ENCODE measurements at places on chromosomes 11 and 22.

DNA sequence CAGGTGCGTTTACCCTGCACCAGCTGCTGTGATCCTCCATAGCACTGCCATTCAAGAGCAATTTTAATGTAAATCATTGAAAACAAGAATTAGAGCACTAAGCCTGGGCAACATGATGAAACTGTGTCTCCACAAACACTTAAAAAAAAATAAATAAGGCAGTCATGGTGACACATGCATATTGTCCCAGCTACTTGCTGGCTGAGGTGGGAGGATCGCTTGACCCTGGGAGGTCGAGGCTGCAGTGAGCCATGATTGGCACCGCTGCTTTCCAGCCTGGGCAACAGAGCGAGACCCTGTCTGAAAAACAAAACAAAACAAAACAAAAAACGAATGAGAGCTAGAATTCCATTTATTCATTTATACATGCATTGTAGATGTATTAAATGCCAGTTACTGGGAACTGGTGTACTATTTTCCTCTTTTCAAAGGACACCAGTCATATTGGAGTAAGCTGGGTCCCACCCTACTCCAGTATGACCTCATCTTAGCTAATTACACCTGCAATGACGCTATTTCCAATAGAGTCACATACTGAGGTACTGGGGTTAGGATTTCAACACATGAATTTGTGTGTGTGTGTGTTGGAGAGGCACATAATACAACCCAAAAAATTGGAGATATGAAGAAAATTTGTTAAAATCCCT lies 101.9 kb downstream of the MICAL2 start:
- no peak for DNase-seq

GRCh38 chr11:766936-767210 lies 10.4 kb downstream of the GATD1 start:
- DNase-seq: no peak

GRCh38 chr22:17754233-17754925 lies 19.9 kb downstream of the BID start:
- no peak for DNase-seq

GRCh38 chr22:45891021-45891421 lies 85.9 kb downstream of the WNT7B start:
- DNase-seq: no peak

GRCh38 chr11:47415949-47416472 lies 7.6 kb downstream of the SLC39A13 start:
- DNase-seq: no peak

GRCh38 chr11:115645631-115646317 lies 141.6 kb upstream of the CADM1 start:
- no peak for DNase-seq

GRCh38 chr22:43796567-43796966 lies 15.5 kb downstream of the EFCAB6 start:
- DNase-seq: no peak

GRCh38 chr11:46800177-46800576 lies 45.9 kb downstream of the CKAP5 start:
- DNase-seq: no peak

GRCh38 chr11:31795706-31796498 lies 15.2 kb downstream of the PAX6 start:
- DNase-seq: no peak

GRCh38 chr11:34080609-34081008 lies 24.8 kb upstream of the NAT10 start:
- DNase-seq: no peak

DNA sequence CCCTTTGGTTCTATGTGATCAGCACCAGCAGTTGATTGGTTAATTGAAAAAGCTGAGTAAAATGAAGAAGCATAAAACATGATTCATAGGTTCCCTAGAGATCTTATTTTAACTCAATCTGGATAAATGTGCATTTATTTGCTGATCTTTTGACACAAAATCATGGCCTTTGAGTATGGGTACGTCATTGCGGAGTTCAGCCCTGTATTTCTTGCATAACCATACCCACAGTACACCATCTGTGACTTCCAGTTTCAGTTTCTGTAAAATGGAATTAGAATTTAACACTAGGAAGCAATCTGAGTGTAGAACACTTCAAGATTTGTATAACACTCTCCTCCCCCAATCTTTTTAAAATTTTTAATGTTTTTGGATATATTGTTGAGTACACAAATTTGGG lies 358.2 kb downstream of the DDX10 start:
- no peak for DNase-seq

GRCh38 chr11:102347462-102348370 lies 702 bp downstream of the BIRC2 start:
- no peak for DNase-seq

- DNase-seq: no peak
Measured at GRCh38 chr11:44957776-44958564, 7.3 kb upstream of the TP53I11 start.

- no peak for DNase-seq
Measured at GRCh38 chr22:32708830-32709229, 92.7 kb upstream of the TIMP3 start.

- no peak for DNase-seq
Measured at GRCh38 chr22:20659258-20659657, 114.7 kb upstream of the SERPIND1 start.

- DNase-seq: no peak
Measured at GRCh38 chr11:31442086-31442485, 67.3 kb downstream of the IMMP1L start.

GRCh38 chr11:102244681-102245409 lies 72.4 kb upstream of the BIRC3 start:
- no peak for DNase-seq

DNA sequence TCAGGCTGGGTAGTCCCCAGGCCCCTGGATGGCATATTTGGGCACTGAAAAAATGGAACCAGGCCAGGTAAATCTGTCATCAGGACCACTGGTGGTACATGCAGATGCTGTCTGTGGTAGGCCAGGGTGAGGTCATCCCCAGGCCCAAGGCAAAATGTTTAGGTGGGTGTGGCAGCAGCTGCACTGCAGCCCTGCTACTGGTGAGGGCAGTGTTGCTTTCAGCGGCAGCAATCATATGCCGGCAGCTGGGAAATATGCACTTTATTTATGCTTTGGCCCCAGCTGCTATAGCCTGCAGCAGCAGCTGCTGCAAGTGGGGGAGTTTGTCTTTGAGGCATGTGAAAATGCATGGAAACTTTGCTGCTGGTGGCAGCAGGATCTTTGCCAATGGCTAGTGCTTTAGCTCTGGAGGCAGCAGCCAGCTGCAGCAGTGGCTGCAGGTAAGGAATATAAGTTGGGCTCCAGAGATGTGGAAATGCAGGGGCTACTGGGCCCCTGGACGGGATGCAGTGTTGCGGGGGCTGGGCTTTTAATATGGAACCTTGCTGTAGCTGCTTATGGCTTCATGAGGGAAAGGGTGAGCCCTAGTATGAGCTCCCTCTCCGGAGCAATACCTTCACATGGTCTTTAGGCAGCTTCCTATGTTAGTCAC lies 365.7 kb upstream of the CADM1 start:
- no peak for DNase-seq

DNA sequence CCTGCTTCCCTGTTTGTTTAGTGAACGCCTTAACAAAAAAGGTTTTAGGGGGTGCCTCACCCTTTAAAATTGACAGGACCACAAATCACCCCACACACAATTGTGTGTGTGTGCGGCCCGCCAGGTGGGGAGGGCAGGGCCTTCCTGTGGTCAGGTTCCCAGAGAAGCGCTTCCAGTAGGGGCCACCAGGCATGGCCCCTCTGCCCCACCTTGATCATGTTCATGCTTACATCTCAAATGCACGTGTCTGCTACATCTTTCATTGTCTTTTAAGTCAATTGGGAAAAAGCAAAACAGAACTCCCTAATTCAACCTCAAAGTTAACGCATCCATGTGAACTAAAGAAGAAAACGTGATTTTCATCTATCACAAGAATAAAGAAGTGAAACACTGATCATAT lies 1335.3 kb downstream of the TBC1D22A start:
- DNase-seq: no peak

DNA sequence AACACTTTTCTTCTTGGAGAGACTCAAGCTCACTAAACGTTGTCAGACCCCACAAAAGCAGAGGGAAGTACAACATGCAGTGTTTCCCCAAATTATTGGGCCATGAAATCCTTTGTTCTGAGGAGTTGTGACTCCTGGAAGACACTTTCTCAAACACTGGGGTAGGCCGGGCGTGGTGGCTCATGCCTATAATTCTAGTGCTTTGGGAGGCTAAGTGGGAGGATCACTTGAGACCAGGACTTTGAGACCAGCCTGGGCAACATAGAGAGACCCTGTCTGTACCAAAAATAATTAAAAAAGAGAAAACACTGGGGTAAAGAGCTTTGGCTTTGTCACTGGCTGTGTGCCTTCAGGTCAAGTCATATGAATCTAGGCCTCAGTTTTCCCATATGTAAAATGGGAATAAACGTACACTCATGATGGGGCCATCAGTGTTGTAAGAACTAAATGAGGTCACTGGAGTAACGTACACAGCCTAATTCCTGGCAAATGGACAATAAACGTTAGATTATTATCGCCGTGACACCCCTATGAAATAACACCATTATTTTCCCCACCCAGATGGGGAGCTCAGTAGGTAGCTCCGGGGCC lies 92.0 kb downstream of the RRM1 start:
- DNase-seq: no peak

DNA sequence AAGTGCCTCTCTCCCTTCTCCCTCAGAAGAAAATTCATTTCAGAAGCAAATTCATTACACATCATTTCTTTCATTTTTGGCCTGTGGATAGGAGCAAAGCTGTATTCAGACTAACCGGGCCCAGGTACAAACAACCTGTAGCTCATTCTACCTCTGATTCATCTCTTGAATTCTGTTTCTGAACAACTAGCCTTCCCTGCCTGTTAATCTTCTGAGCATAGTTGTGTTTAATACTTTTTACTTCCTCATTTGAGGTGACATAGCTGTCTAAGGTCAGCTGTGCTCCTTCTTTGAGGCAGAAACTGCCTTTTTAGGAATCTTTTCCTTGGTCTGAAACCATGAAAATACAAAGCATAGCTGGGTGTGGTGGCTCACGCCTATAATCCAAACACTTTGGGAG lies 12.6 kb upstream of the IL18BP start:
- no peak for DNase-seq

- DNase-seq: no peak
Measured at GRCh38 chr11:37203006-37203405, 605.0 kb upstream of the RAG2 start.

GRCh38 chr11:64297699-64298358 lies 2.3 kb upstream of the CATSPERZ start:
- no peak for DNase-seq

- no peak for DNase-seq
Measured at GRCh38 chr11:61826930-61827570, 1.1 kb upstream of the FADS2 start.

GRCh38 chr11:9380773-9381172 lies 3.7 kb upstream of the IPO7 start:
- no peak for DNase-seq

- DNase-seq: no peak
Measured at GRCh38 chr22:26890870-26891269, 233.5 kb downstream of the MIAT start.

DNA sequence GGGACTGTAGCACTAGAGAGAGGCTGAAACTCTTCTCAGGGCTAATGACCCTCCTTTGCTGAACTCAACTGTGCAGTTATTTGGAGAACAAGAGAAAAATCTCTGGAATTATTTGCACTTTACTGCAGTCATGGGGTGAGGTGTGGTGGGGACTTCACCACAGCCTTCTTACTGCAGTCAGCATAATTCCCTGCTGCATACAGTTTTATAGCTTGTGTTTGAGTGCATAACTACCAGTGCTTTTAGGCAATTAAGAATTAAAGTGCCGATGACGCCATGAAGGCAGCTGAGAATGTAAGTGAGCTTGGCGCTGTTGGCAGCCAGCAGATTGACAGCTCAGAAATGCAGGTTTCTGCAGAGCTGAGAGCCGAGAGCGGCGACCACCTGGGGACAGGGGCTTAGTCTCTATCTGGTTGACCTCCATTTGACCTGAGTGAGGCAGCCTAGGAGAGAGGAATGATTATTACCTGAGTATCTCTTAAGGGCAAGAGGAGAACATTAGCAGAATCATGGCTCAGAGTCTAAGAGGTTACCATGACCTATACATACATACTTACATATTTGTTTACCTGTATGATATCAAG lies 830.0 kb downstream of the NTM start:
- DNase-seq: no peak

DNA sequence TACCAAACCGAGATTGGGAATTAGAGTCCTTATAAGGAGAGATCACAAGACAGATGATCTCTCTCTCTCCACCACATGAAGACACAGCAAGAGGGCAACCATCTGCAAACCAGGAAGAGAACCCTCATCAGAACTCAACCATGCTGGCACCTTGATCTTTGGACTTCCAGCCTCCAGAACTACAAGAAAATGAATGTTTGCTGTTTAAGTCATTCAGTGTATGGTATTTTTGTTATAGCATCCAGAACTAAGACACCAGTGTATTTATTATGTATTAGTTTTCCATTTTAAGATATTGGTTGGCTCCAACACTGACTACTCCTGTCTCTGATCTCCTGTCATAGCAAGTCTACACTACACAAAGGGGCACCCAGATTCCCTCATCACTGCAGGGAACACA lies 86.9 kb downstream of the CCDC34 start:
- DNase-seq: no peak

- no peak for DNase-seq
Measured at GRCh38 chr22:19411690-19412045, 19.9 kb downstream of the HIRA start.

- DNase-seq: no peak
Measured at GRCh38 chr11:61923166-61924063, 6.0 kb upstream of the RAB3IL1 start.

GRCh38 chr11:117479372-117479771 lies 151.7 kb downstream of the CEP164 start:
- no peak for DNase-seq

- DNase-seq: no peak
Measured at GRCh38 chr11:32068134-32068870, 22.6 kb upstream of the RCN1 start.

GRCh38 chr11:32428665-32429303 lies 6.6 kb downstream of the WT1 start:
- no peak for DNase-seq

DNA sequence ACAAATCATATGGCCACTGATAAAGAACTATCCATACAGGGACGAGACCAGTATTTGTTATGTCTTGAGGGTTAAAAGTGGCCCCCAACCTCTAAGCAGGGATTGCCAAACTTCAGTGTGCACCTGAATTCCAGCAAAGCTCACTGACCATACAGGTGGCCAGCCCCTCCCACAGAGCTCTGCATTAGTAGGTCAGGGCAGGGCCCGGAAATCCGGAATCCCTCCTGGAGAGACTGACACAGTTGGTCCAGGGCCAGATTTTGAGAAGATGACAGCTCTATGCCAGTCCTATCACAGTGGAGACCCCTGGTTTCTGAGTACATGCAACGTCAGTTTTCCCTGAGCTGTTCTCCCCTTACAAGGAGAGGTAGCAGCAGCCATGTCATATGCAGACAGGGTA lies 20.8 kb downstream of the VPS37C start:
- no peak for DNase-seq

GRCh38 chr11:114034956-114035355 lies 24.6 kb upstream of the ZBTB16 start:
- no peak for DNase-seq

GRCh38 chr11:120603071-120603470 lies 91.5 kb downstream of the GRIK4 start:
- DNase-seq: no peak
